ENCODE measurements at places on chromosomes 1 and 21.

DNA sequence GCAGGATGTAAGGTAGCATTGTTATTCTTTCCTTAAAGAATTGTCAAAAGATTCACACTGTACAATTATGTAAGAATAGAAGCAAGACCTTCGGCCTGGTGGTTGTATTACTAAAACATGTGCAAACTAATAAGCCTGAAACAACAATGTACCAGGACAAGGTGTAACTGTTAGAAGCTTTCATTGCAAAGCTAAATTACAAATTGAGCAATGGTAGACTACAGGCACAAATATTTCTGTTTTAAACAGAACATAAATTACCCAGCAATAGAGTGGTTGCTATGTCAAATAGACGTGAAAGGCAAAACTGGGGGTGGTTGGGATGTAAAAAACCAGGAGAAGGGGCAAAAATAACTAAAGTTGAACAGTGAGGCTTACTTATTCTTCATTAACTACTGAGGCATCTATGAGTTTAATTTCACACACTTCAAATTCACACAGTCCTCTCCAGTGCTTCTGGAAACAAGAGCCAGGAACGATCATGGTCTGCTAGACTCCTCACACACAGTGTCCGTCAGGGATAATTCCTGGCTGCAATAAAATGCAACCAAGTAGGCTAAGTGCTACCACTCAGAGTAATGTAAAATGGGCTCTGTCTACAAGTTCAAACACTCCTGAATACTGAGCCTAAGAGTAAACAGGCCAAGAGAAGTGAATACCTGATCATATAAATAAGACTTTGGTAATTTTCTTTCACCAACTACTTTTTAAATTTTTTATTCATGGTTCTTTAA lies 39.3 kb upstream of the C1orf198 start:
- no peak for DNase-seq

DNA sequence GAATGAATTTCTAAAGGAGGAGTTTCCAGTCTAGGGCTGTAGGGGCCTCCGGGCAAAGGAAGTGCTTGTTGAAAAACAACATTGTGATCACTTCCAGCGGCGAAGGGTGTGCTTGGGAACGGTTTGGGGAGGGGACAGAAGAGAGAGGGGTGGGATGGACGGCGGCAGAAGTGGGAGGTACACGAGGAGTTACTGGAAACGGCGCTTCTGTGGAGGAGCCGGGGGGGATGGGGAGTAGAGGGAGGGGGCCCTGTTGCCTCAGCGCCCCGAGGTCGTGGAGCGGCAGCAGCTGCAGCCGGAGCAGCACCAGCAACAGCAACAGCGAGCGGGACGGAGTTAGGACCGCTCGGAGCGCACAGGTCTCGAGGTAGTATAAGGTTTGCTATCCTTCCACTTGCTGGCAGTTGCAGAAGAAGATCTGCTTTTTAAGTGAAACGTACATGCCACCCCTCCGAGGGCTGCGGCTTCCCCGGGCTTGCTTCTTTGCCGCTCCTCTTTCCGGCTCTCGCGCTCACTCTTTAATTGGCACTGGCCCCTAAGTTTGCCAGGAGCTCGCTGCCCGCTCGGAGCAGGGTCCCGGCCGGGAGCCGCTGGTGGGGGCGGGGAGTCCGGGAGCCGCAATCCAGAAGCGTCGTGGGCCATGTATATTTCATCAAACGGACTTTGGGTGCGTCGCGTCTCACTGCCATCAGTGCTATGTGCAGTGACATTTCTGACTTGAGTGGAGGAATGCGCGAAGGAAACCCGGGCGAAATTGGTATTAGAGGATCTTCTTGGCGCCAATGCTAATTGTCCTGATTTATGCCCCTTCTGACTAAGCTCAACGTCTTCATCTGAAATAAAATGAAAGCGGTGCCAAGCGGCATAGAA lies 771 bp upstream of the NTNG1 start:
- no peak for DNase-seq

DNA sequence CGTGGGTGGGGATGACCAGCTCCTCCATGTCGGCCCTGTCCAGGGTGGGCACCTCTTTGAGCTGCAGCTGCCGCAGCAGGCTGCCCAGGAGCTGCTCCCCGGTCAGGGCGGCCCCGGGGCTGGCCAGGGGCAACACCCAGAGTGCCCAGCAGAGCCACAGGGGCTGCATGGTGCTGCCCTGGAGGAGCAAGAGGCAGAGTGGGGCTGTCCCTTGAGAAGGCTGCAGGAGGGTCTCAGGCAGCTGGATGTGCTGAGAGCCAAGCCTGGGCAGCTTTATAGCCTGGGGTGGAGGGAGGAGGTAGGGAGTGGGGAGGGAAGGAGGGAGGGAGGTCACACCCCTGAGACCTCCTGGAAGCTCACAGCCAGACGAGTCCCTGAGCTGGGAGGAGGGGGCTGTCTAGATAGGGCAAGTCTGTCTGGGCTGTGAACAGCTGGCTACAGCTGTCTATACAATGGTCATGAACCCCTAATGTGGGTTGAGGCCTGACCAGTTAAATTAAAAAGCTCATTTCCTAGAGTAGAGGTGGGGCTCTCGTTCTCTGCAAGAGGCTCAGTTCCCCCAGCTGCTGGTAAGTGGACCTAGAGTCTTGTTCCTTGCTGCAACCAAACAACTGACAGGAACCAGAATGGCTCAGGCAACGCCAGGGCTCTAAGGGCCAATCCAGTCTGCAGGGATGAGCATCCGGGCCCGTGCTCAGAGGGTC lies at the start of gene LEFTY1:
TSS of gene LEFTY1 (minus strand) at position 249 of the 704 bp plus-strand sequence. CDS start at position 169, 80 bp downstream.
- DNase-seq: no peak

DNA sequence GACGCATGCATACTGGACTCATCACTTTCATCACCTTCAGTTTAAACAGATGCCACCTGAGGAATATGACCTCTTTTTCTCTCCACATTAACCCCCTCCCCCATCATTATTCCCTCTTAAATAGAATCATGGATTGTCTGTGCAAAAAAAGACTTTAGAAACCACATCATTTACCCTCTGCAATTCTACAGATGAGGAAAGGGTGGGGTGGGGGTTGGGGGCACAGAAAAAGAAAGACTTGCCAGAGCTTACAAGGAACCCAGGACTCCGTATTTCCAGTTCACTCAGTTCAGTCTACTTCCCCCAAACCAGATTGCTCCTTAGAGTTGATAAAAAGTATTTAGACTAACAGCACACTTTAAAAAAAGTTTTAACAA lies 26.2 kb upstream of the NFIA start:
- no peak for DNase-seq

- no peak for DNase-seq
Observed at GRCh38 chr1:182303778-182304177, 87.8 kb downstream of the GLUL start.

DNA sequence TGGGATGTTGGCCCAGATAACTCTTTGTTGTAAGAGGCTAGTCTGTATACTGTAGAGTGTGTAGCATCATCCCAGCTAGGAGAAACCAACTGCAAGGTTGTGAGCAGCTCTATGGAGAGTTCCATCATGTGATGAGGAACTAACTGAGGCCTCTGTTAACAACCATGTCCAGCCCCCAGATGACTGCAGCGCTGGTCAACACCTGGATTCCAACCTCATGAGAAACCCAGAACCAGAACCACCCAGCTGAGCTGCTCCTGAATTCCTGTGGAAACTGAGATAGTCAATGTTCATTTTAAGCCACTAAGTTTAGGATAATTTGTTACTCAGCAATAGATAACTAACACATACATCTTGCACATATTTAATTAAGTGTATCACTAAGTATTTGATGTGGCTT lies 41.6 kb upstream of the SLC2A1 start:
- no peak for DNase-seq

- DNase-seq: no peak
Observed at GRCh38 chr1:170267317-170267716, 121.6 kb downstream of the NTMT2 start.
